ENCODE measurements at places on chromosomes 2 and 18.

- DNase-seq = no peak
These were observed 22.7 kb upstream of the MC5R start for GRCh38 chr18:13801260-13801601.

DNA sequence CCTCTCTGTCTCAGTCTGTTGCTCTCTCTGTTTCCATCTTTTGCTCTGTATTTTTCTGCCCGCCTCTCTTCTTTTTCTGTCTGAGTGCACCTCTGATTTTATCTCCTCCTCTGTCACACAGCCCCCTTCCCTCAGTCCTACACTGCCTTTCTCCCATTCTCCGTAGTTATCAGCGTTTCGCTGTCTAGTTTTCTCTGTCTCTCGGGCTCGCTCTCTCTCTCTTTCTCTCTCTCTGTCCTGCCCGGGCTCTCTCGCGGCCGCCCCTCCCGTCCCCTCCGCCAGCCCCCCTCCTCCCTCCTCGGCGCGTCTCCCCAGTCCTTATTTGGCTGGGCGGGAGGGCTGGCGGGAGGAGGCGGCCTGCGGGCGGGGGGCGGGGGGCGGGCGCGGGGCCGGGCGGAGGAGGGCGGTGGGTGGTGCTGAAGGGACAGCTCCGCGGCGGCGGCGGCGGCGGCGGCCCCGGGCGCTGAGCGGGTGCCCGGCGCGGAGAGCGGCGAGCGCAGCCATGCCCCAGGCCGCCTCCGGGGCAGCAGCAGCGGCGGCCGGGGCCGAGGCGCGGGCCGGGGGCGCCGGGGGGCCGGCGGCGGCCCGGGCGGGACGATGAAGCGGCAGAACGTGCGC is at the start of gene KCNK3:
TSS of gene KCNK3 (plus strand) at position 444 of the 618 bp plus-strand sequence. CDS start at position 598, 154 bp downstream.
- peak; percentile 70 for DNase-seq

DNA sequence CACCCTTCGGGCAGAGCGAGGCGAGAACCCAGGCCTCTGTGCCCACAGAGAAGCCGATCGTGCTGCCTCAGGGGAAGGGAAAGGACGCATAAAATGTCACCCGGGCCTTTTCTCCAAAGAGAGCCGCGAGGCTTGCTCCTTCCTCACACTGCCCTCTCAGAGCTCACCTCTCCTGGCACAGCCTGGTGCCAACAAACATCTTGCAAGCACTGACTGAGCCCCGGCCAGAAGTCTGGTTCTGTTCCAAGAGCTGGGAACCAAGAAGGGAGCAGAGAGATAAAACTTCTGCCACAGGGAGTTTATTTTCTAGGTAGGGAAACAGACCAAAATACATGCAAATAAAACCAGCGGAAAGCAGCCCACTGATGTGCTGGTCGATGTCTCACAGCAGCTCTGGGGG is 13.6 kb upstream of the ADI1 start:
- DNase-seq = no peak

DNA sequence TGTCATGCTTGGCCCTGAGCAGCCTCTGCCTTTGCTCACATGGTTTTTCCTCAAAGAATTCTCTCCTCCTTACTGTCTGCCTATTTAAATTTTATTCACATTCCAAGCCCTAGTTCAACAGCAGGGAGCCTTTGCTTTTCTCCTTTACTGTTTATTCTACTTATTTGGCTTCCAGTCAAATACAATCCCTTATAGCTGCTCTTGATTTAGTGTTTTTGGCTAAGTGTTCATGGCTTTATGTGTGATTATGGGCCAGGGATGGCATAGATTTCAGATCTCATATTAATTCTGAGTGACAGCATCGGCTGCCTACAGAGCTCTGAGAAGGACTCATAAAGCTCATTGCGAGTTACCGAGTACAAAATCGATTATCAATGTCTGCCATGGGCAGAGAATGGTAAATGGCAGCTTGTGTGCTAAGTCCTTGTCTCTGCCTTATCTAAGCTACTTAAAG is 106.7 kb downstream of the METTL8 start:
- no peak for DNase-seq

DNA sequence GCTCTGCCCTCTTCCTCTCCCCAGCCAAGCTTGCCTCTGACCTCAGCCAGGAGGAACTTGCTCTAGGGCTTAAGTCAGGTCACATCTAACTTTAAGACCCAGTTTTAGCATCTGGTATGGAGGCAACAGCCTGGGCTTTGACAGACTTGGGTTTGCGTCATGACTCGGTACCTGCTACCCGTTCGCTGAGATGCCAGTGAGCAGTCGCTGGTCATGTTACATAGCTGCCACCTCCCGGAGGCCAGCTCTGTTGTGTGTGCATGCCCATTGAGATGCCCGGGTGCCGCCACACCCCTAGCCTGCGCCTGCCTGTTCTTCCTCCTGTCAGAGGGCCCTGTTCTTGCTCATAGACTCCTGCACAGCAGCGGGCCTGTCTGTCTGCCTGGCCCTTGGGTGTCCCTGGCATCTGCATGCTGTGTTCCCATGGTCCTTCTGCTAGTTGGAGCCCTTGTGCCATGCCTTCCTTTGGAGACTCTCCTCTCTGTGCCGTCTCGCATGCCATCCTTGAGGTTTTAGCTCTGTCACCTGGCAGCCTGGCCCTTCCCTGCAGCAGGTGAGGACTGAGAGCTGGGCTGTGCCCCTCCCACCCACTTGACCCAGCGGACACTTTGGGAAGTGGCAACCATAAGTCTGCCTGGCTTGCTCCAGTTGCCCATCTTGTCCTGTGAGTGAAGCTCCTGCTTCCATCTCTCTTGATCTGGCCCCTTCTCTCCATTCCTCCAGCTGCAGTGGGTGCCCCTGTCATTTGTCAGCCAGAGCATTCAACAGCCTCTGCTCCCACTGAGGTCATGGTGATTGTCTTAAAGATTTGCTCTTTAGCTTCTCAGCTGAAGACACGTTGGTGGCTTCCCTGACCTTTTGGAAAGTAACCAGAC is 24.9 kb downstream of the ASAP2 start:
- DNase-seq = no peak

DNA sequence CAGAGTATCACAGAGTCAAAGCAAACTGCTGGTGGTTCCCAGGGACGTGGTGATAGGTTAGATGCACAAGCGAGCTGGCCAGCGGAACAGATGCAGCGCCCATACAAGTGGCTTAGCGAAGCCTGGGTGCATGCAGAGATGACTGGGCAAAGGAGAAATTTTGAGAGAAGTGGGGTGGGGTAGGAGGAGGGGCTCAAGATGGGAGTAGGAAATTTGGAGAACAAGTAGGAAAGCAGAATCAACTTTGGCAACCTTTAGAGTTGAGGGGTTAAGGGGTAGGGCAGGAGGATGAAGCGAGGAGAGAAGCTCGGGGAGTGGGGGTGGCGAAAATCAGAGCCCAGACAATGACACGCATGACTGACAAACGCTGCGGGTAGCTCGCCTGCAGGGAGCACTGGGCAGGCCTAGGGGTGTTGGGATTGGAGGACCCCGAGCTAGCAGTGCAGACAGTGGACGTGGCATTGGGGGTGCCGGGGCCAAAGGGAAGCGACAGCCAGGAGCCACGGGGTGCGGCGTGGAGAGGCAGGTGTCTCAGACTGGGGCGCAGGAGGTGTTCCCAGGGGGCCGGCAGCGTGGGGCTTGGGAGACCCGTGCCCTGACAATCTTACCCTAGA is 431 bp downstream of the FAM98A start:
- peak; percentile 12 for DNase-seq

DNA sequence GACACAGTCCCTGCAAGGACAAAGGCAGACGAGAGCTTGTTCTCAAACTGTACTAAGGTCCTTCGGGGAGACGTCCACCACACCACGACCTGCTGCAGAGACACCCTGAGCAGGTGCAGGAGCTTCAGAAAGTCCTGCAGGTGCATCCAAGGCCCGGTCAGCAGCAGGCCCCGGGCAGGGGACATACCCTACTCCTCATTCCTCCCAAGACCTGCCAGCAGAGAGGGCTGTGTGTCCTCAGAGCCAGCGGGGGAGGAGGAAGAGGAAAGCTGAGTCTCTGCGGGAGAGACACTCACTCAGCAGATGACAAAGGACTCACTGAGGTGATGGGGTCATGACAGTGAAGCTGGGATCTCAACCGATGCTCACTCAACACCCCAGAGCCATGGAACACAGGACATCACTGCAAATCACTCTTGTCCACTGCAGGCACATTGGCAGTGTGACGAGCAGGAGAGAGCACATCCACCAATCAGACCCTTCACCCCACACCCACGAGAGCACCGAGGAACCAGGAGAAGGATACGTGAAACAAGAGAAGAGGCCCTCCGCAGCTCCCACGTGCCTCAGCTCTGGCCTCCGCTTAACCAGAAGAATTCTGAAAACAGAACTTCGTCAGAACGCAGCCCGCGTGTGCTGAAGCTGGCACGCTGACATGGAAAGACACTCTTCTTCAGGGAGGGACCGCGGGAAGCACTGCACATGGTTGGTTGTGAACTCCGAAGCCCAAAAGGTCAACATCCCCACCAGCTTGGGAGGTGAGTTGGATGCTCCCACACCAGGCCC is 9.3 kb downstream of the HDAC4 start:
- no peak for DNase-seq
